Cardiac septum (tissue), 1 donor: ENCODE measurements at places on chromosomes 1 and 21. TPM values are rescaled to one million over a fixed set of nuclear protein-coding genes. Genes with fewer than 3 reads are reported as not detected.
A peak's percentile ranks its signal among the peaks of the same experiment; 100 is the strongest.

The FBXO28 gene
- total RNA-seq, result 23.9 TPM

The MTF1 gene
- 16.0 TPM for total RNA-seq

The ZNF648 gene
- not detected for total RNA-seq

The TCHHL1 gene
- not detected for total RNA-seq

The HES3 gene
- total RNA-seq, result not detected

DNA sequence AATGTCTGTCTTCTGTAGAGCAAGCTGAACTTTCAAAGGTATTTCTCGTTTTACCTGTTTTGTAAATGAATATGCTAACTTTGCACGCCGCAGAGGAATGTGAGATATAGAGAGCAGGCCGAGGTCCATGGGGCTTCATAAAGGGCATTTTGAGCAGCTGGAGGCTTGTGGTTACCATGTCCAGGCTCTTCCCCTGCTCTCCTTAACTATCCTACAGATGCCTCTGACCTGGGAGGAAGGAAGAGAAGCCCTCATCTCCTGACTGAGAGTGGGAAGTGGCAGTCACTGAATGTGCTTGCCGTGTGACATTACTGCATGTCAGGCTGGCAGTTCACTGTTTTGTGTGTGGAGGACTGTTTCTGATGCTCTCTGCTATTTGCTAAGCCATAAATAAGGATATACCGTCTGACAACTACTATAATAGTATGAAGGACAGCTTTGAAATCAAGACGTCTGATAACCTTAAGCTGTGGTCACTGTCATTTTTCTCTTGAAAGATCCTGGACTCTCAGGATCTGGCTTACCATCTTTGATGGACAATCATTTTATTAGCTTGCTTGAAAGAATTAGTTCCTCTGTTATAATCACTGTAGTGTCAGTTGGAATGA is 92.2 kb downstream of the DYRK1A start:
- DNase-seq, result no peak

GRCh38 chr1:219220945-219221344 is 47.3 kb downstream of the LYPLAL1 start:
- DNase-seq, result no peak

DNA sequence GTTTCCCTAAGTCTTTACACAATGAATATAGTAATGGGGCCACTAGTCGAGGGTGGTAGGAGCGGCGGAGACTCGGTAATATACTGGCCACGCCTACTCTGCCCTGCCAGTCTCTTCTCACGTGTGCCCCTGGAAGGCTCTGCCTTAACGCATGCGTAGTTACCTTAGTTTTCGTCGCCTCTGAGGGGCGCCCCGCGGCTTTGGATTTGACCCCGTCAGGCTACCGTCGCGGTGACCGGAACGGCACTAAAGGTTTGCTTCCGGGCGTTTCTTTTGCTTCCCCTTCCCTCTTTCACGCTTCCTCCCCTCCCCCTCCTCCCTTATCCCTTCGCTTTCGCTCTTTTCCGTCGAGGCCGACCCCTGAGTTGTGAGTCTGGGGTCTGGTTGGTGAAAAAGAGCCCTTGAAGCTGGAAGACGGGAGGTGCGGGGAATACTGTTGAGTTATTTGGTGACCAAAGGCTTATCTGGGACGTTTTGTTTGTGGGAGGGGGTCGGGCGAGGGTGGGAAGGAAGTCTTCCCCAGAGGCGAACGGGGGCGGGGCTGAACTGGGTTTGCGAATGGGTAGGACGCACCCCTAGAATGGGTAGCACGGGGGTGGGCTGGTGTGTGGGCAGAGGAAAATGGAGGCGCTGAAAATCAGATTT is at the start of gene SETDB1:
Gene SETDB1 (plus strand): TSS at position 267 of the 645 bp plus-strand sequence. CDS start 1,352 bp downstream, outside the sequence.
- DNase-seq, result peak; percentile 96

GRCh38 chr1:19390166-19390850 is 78.2 kb downstream of the SLC66A1 start:
- DNase-seq, result no peak

- no peak for DNase-seq
Observed at GRCh38 chr1:236465959-236466303, 57.9 kb upstream of the LGALS8 start.

DNA sequence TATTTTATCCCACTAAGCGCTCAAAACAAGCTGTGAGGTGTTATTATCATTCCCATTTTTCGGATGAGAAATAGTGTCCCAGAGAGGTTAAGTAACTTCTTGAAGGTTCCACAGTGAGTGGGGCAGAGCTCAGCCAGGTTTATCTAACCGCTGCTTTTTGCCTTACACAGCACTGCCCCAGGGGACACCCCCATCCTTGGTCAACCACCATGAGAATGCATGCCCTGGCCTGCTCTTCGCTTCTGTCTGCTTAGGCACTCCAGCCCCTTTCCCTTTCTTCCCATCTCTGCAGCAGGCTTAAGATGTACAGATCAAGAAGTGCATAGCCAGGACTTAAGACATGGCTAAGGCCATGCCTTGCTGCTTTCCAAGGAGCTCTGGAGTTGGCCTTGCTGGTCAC is 159.0 kb upstream of the CD34 start:
- DNase-seq, result no peak

DNA sequence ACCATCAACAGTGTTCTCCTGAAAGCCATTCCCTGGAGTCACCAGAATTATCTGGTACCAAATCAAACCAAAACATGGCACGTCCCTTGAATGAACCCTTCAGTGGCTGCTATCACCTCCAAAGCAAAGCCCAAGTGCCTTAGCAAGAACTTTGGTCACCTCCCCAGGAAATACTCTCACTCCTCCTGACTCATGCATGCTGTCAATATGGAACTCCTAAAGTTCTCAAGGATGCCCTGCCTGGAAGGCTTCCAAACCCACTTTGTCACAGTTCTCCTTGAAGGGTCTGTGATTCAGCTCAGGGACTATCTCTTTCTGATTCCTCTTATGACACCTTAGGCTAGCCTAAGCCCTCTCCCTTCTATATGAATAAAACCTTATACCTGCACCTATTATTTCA is 146.1 kb upstream of the RUNX1 start:
- DNase-seq, result no peak

DNA sequence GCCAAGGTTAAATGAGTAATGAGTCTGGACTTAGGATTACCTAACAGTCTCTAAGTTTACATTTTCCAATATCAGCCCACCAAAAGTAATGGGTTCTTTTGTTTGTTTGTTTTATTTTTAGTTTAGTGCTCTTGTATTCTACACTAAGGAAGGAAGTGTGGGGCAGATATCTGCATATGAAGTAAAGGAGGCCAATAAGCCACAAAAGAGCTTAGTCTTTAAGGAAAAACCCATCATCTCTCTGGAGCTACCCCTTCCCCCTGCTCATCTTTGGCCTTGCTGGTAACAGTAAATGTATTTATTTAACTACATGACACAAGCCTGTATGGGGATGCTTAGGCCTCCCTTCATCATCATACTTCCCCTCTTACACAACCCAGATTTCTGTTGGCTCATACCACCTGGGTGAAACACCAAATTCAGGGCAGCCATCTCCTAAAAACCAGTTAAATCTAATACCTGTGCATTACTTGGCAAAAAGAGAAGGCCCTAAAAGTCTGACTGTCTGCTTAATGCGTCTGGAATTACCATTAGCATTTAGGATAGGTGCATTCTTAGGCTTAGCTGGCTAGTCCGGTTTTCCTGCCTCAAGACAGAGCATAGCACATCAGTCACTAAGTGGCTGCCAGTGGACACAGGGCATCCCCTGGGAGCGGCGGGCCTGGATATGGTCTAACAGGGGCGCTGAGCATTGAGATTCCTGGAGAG is 96.8 kb upstream of the ADGRL2 start:
- no peak for DNase-seq

GRCh38 chr1:198620218-198620617 is 18.6 kb upstream of the PTPRC start:
- no peak for DNase-seq

DNA sequence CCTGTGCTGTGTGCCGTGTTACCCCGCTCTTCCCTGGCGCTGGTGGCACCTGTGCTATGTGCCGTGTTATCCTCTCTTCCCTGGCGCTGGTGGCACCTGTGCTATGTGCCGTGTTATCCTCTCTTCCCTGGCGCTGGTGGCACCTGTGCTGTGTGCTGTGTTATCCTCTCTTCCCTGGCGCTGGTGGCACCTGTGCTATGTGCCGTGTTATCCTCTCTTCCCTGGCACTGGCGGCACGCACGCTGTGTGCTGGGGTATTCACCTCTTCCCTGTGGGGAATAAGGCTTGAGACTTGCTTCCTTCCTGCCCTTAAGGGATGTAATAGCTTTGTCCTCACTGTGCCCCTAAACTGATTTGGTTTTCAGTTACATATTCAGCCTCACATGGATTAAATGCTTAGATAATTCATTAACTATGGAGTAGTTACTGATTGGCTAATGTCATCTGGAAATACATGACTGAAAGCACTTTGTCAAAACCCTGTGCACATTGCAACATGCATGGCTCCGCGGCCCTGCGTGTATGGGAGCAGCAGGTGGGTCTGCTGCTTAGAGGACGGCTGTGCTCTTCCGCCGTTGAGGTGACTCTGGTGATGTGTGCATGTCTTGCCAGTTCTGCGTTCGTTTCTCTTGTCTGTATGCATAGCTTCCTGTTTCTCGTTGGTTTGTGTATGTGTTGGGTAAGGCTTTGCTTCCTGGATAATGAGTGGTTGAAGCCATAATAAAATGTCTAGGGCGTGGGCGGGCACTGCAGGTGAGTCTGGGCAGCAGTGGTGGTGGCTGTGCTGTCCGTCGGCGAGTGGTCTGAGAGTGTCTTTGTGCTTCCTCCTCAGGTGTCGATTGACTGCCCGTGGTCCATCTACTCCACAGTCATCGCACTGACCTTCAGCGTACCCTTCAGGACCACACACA is 17.9 kb upstream of the PWP2 start:
- peak; percentile 75 for DNase-seq

GRCh38 chr1:164670026-164670425 is 111.0 kb downstream of the PBX1 start:
- no peak for DNase-seq

DNA sequence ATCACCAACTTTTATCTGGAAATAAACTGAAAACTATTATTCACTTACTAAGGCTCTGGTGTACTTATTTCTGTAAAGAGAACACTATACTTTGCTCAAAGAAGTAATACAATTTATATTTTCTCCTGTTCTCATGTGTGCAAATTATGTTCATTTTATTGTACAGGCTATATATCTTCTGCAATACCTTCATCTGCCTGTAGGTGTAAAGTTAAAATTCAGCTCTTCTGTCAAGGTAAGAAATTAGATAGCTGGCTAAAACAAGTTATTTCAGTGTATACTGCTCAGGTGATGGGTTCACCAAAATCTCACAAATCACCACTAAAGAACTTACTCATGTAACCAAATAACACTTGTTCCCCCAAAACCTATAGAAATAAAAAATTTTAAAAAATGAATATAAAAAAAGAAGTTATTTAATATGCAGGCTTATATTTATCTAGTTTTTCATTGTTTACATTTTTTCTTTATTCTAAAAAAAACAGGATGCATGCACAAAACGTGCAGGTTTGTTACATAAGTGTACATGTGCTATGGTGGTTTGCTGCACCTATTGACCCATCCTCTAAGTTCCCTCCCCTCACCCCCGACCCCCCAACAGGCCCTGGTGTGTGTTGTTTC is 81.5 kb downstream of the PTGER3 start:
- no peak for DNase-seq

DNA sequence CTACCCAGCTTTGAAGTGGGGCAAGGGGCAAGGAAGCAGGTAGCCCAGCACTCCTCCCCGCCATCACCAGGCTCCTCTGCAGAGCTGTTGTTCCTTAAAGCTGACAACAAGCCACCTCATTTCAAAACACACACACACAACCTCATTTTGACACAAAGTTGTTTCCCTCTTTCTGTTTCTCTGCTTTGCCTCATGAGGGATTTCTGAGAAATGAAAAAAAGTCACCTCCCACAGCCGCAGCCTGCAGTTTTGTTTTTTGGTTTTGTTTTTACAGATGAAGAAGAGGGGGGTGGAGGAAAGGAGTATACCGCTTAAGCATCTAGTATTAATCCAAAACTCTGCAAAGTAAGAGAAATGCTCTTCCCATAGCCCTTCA is 12.1 kb downstream of the MCL1 start:
- DNase-seq, result no peak

GRCh38 chr1:226325178-226325577 is 16.2 kb upstream of the LIN9 start:
- DNase-seq, result no peak
